ENCODE measurements at places on chromosomes 11 and 22.

DNA sequence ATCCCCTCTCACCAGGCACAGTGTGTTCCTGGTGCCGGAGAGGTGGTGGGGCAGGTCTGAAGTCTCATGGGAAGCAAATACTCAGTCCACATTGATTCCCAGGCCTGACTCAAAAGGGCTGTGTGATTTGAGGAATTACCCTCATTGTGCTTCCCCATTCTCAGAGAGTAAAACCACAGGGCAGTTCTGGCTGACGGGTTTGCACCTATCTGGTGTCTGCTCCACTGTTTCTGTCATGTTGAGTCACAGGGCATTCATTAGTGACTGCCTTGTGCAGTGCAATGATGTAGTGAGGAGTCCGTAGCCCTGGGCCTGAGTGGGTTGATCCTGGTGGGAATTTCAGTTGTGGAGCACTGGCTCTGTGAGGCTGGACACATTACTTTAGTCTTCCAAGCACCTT, 85.2 kb upstream of the ARHGAP20 start:
- no peak for DNase-seq

DNA sequence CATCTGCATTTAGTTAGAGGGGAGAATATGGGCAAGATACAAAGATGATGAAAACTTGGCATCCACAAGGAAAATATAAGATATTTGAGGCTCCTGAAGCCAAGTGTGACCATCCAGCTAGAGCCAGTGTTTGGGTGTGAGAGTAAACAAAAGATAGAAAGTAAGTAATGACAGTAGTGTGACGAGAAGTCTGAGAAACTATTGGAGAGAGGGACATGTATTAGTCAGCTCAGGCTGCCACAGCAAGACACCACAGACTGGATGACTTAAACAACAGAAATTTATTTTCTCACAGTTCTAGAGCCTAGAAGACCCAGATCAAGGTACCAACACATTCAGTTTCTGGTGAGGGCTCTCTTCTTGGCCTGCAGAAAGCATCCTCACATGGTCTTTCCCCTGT, 6.4 kb upstream of the CCKBR start:
- DNase-seq = no peak

DNA sequence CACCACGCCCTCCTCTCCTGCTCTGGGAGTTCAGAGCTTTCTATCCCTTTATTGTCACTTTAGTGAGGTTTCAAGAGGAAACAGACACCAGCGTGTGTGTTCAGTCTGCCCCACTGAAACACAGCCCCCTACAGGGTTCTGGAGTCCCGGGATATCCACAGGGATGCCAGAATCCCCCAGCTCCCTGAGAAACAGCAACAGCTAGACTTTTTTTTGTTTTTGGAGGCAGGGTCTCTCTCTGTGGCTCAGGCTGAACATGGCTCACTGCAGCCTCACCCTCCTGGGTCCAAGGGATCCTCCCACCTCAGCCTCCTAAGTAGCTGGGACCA, 10.4 kb downstream of the SULT4A1 start:
- no peak for DNase-seq

GRCh38 chr22:49323751-49324415, 503.8 kb downstream of the BRD1 start:
- DNase-seq = no peak

DNA sequence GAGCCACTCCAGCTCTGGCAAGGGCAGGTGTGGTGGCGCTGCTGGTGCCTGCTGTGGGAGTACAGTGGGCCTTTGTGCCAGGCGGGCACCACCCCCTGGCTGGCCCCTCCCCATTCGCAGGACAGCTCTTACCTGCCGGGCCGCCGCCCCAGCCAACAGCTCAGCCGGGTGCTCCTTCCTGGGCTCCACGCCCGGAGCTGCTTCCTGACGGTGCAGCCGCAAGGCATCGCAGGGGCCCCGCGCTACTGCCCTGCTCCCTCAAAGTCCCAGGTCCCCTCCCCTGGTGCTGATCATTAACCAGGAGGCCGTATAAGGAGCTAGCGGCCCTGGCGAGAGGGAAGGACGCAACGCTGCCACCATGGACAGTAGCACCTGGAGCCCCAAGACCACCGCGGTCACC, at the start of gene SLC5A1:
Gene SLC5A1, plus strand, starts transcription at position 338 of the 400 bp plus-strand sequence. Its CDS starts 21 bp downstream, at position 359.
- no peak for DNase-seq

DNA sequence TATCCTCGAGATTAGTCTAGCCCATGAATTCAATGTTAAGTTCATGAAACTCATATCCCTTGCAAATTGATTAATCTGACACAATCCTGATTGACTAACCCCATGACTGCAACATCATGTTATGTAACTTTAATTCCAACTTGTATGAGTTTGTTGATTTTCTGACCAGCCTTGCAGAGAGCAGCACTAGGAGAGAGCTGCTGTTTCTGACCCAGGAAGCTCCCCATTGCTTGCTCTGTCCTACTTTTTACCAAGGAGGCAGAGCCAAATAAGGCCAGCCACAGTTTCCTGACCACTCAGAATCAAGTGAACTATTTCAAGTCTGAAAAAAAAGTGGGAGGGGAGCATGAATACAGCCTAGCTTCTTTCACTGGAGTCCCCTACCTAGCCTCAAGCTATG, 13.2 kb downstream of the MPZL3 start:
- no peak for DNase-seq

Measured in stimulated activated CD8-positive, alpha-beta memory T cell treated with anti-CD3 and anti-CD28 coated beads, Interleukin-7, amount 100 ng/mL, for 4 hours (primary cell).